ENCODE measurements at places on chromosomes 16 and 17. TPM values are rescaled to one million over a fixed set of nuclear protein-coding genes. Genes with fewer than 3 reads are reported as not detected.

The AOC3 gene
- 1.8 TPM for total RNA-seq

DNA sequence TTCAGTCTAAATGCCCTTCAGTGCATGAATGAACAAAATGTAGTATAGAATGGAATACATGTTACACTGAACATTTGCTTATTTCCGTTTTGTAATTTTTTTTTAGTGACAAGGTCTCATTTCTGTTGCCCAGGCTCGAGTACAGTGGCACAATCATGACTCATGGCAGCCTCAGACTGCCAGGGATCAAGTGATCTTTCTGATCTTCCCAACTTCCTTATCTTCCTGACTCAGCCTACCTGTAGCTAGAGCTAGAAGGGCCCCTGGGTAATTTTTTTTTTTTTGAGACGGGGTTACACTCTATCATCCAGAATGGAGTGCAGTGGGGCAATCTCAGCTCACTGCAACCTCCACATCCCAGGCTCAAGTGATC is 7.3 kb upstream of the SLX4 start:
- no peaks in the 10 kb centered on the region for H3K27me3 ChIP-seq
- H3K36me3 ChIP-seq = peaks cover 28% of the 10 kb centered on the region
- no peak for DNase-seq
- H3K4me3 ChIP-seq = no peak overlapping the region
- peaks cover 25% of the 10 kb centered on the region for H3K4me1 ChIP-seq

DNA sequence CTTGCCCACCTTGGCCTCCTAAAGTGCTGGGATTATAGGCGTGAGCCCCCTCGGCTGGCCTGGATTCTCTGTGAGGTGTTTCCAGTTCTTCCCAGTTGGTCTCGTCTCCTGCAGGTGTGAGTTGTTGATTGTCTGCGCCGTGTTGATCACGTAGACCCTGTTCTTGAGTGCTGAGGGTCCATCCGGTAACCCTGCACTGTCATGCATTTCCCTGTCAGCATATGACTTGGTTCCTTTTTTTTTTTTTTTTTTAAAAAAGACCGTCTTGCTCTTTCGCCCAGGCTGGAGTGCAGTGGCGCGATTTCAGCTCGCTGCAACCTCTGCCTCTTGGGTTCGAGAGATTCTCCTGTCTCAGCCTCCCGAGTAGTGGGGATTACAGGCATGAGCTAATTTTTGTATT is 17.3 kb downstream of the MGRN1 start:
- no peaks in the 10 kb centered on the region for H3K27me3 ChIP-seq
- H3K27ac ChIP-seq = no peak overlapping the region
- no peak overlapping the region for H3K4me3 ChIP-seq
- H3K4me1 ChIP-seq = peaks cover 18% of the 10 kb centered on the region
- no peak for DNase-seq

- H3K36me3 ChIP-seq = peaks cover 4% of the 10 kb centered on the region
- no peak overlapping the region for H3K4me3 ChIP-seq
- DNase-seq = no peak
- peaks cover 23% of the 10 kb centered on the region for H3K4me1 ChIP-seq
- no peak overlapping the region for H3K27ac ChIP-seq
Observed at GRCh38 chr17:15954222-15954621, 9.3 kb downstream of the ADORA2B start.

Measured in activated CD4-positive, alpha-beta T cell treated with anti-CD3 and anti-CD28 coated beads, Interleukin-2, amount 10 ng/mL, durations not matched to agents 24 days and 14 days (primary cell).